ENCODE measurements at places on chromosomes 5 and 9. TPM values are rescaled to one million over a fixed set of nuclear protein-coding genes. Genes with fewer than 3 reads are reported as not detected.
A peak's percentile ranks its signal among the peaks of the same experiment; 100 is the strongest.

MAP3K1 gene
- total RNA-seq: 19.0 TPM

DNA sequence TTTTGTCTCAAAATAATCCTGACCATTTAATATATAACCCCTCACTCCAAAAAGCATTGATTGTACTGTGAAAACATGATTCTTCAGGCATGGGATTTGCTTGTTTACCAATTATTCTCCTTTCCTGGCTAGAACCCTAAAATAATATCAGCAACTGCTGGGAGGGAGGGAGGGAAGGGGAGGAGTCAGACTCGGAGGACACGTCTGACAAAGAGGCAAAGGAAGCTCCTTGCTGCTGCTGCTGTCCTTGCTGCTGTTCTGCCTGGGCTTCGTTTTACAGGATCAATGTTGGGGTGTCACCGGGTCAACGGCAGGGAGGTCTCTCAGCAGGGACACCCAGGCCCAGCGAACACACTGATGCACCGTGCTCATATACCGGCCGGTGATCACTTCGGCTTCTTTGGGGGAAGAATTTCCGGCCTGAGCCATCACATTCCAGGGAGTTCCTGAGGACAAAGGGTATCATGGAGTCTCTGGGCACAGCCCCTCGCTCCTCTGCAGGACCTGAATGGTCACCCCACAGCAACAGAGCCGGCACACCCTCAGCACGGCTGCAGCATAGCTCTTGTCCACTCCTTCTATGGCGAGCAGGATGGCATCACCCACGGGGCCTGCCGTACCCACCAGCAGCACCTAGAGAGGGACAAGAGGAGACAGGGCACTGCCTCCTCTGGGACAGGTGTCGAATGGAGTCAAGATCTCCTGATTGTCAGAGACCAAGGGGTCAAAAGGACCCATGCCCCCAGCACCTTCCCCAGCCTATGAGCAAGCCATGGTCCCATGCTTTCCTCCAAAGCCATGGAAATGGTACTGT is 27.9 kb downstream of the MED10 start:
- H3K4me1 ChIP-seq: no peaks in the 10 kb centered on the region
- no peaks in the 10 kb centered on the region for H3K27me3 ChIP-seq
- no peaks in the 10 kb centered on the region for H3K36me3 ChIP-seq
- no peak overlapping the region for H3K4me3 ChIP-seq

DNA sequence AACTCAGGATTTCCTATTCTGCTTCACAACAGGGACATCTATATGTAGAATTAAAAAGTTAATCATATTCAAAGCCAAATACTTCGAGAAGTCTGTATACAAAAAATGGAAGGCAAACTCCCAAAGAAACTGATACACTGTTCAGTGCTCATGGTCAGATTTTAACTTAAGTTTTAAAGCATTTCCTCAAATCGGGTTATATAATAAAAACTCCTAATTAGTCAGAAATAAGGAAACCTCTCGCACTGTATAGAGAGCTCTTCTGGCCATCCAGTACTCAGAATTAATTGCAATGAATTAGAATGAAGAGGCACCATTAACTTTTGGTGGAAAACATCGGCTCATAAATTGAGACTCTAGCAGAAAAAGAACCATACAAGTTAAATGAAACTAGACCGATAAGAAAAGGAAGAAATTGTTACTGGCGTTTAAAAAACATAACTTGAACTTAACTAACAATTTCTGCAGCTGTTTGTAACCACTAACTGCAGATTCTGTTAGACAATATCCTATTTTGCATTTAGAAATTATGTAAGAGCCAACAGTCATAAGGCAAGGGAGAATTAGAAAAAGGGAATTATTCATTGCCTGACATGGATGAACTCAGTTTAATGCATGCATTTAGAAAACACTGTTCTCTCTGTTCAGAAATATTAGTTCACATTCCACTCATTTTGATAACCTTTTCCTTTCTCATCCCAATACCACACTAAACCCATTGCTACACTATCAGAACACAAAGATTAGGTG is 96.6 kb downstream of the FNBP1 start:
- H3K4me1 ChIP-seq: peaks cover 64% of the 10 kb centered on the region
- H3K27me3 ChIP-seq: no peaks in the 10 kb centered on the region
- peaks cover under 1% of the 10 kb centered on the region for H3K36me3 ChIP-seq
- H3K27ac ChIP-seq: peak overlapping the region; percentile 51
- no peak for DNase-seq

DNA sequence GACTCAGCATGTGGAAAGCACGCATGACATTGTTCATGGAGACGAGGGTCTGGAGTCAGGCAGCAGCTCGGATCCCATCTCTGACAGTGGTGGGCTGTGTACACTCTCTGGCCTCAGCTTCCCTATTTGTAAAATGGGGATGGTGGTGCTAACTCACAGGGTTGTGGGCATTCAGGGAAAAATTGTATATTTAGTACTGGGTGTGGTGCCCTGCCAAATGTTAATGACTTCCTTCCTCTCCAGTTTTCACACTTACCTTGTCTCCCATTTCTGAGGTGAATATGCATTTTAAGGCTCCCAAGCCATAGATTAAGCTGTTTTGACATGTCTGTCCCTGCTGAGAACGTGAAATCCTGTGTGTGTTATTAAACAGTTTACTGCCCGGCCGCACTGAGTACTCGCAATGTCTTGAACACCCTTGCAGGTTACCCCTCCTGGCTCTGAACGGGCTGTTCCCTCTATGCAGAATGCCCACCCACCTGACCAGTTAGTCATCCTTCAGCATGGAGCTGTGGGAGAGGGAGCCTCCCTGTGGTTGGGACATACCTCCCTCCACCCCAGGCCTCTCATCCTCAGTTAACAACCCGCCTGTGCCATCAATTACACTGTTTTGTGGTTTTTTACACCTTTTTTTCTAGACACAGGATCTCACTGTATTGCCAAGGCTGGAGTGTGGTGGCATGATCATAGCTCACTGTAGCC is 25.8 kb downstream of the TJP2 start:
- H3K27me3 ChIP-seq: no peaks in the 10 kb centered on the region
- no peak overlapping the region for H3K27ac ChIP-seq
- no peaks in the 10 kb centered on the region for H3K36me3 ChIP-seq
- DNase-seq: no peak
- peaks cover 8% of the 10 kb centered on the region for H3K4me1 ChIP-seq

LHX3 gene
- not detected for total RNA-seq

DNA sequence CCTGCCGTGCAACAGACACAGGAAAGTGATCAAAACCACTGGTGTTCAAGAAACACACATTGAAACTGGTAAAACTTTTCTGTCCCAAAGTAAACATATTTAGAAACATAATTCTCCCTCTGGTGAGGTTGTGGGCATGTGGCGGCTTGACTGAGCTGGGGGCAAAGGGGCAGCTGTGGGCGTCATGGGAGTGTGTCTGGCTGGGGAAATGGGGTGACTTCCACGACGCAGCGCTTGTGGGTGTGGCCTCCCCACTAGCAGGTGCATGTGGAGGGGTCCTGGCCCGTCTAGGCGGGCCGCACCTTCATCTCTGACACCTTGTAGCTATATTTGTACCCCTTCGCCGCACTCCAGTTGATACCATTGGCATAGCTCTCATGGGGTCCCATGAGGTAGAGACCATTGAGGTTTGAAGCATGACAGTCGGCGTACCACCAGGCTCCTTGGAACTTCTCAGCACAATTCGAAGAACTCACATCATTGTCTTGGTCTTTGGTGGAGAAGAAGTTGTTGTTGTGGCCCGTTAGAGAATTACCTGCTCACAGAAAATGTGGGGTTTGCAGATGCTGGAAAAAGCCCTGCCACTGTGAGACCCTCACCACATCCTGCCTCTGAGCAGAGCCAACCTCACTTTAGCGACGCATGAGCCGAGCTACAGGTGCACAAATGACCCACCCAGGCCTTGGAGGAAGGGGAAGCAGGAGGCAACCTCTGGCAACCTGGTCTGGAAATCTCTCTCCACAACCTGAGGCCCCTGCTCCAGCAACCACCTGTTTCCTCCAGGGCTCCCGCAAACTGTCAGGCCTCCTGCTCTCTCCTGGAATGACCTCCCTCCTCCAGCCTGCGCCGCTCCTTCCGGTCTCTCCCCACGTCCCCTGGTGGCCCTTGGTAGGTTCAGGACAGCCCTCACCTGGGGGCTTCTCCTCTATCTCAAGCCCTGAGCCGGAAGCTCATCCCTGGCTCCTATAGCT is 7.9 kb downstream of the FCN1 start:
- H3K36me3 ChIP-seq: no peaks in the 10 kb centered on the region
- H3K27me3 ChIP-seq: no peaks in the 10 kb centered on the region
- no peak overlapping the region for H3K27ac ChIP-seq

DNA sequence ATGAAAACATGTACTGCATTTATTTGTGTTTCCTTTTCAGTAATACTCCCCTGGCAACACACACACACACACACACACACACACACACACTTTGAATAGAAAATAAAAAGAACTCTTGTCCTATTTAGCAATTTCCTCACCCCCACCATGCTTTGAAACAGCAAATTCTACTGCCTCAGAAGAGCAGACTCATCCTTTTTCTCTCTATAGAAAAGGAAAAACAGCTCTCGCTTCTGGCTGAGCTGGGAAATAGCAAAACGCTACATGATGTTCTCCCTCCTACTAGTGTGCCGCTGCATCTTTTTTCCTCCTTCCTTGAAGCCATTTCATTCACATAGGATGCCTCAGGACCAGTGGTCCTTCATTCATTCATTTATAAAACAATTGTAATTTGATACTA is 453.6 kb downstream of the CSNK1G3 start:
- no peak overlapping the region for H3K27ac ChIP-seq
- DNase-seq: no peak
- H3K4me1 ChIP-seq: no peaks in the 10 kb centered on the region
- H3K27me3 ChIP-seq: no peaks in the 10 kb centered on the region

SPATA6L gene
- total RNA-seq: 2.4 TPM

PCDHB11 gene
- total RNA-seq: 10.6 TPM

GRCh38 chr9:97534185-97534584 is 32.7 kb downstream of the TMOD1 start:
- no peak overlapping the region for H3K4me3 ChIP-seq
- peaks cover 11% of the 10 kb centered on the region for H3K36me3 ChIP-seq
- no peak for DNase-seq
- peaks cover 9% of the 10 kb centered on the region for H3K4me1 ChIP-seq
- no peak overlapping the region for H3K27ac ChIP-seq
